ENCODE measurements at places on chromosomes 11 and 22. TPM values are rescaled to one million over a fixed set of nuclear protein-coding genes. Genes with fewer than 3 reads are reported as not detected.

SMTNL1 gene
- not detected for total RNA-seq

GRCh38 chr11:10459029-10459970 is 4.2 kb downstream of the AMPD3 start:
- no peak for DNase-seq

DEUP1 gene
- not detected for total RNA-seq

FAM118A gene
- total RNA-seq, result 55.1 TPM

ASCC2 gene
- total RNA-seq, result 61.3 TPM
